Stomach (tissue), 19 donors: ENCODE measurements at places on chromosomes 2 and 18. TPM values are rescaled to one million over a fixed set of nuclear protein-coding genes. Genes with fewer than 3 reads are reported as not detected.
A peak's percentile ranks its signal among the peaks of the same experiment; 100 is the strongest.

- no peak for DNase-seq
These were observed 5.0 kb downstream of the CHST10 start for GRCh38 chr2:100412466-100412865.

- DNase-seq: peak; percentile 77
These were observed 34.1 kb upstream of the RMDN2 start for GRCh38 chr2:37890893-37891495.

DNA sequence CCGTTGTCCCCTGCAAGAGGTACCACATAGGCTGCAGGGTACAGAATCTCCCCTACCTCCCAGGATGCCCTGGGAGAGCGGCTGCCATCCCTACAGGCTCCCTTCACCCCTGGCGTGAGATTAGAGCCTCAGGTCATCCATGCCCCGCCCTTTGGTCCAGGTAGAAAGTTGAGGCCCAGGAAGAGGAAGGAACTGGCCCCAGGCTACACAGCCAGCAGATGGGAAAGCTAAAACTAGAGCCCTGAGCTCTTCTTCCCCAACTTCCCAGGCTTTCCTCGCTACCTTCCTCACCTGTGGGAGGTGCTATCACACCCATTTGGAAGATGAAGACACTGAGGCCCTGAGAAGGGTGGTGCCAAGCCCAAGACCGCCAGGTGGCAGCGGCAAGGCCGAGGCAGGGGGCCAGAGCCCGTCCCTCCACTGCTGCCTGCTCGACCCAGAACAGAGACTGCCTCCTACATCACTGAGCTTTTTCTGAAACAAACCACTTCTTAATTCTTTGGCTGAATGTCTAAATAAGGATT lies 25.8 kb downstream of the CIB4 start:
- no peak for DNase-seq

DNA sequence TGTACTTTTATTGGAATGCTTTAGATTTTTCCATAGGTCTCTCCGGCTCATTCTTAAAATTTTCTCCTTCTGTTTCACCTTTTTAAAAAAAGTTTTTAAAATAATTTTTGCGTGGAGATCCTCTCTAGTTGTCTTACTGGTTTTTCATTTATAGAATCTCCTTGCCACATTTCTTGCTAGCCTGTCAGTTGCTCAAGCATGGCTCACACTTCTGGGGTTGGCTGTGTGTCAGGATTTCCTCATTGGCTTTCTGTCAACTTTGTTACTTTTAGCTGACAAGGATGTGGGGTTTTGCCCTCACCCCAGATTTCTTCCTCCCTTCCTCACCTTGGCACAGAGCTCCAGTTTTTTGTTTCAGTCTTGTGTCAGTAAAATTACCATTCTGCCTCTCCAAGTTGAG lies 124.6 kb downstream of the ZNF407 start:
- no peak for DNase-seq

DNA sequence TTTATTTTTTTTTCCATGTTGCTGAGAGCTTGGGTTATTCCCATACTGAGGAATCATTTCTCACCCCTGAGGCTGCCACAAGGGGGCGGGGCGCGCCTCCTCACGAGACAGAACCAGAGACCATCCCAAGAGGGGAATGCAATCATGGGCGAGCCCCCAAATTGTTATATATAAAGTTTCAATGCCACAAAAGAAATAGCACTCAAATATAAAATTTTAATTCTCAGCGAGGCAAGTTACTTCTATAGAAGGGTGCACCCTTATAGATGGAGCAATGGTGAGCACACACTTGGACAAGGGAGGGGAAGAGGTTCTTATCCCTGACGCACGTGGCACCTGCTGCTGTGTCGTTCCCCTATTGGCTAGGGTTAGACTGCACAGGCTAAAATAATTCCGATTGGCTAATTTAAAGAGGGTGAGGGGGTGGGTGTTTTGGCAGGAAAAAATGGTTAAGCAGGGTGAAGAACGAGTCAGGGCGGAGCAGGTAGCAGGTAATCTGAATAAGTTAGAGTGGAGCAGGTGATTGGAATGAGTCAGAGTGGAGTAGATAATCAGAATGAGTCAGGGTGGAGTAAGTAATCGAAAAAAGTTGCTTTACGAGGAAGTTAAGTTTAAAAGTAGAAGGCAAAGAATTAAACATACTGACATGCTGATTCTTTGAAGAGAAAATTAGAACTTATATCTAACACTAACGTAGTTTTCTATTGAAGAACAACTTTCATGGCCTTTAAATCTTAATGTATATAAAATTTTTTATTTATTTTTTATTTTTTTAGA lies 177.5 kb downstream of the MTCL1 start:
- DNase-seq: no peak

DNA sequence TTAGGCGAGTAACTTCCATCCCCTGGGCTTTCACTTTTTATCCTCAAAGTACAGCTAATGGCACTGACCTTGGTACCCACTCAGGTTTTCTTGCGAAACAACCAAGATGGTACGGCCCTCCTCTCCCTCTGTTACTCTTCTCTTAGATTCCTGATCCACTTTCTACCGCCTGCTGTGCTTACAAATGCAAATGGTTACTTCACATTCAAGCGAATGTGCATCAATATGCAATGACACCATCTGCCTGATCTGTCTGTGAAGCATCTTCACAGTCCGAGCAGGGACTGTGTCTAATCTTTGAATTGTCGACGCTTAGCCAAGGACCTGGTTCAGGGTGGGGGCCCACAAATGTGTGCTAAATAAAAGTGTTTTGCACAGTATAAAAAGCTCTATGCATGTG lies 112.2 kb downstream of the TRIB2 start:
- no peak for DNase-seq

GRCh38 chr2:86301711-86302202 lies 35.7 kb downstream of the REEP1 start:
- peak; percentile 55 for DNase-seq

- peak; percentile 77 for DNase-seq
These were observed 34.3 kb downstream of the INHBB start for GRCh38 chr2:120379916-120380893.

GRCh38 chr2:217195658-217196446 lies 336.0 kb upstream of the TNP1 start:
- no peak for DNase-seq

- DNase-seq: peak; percentile 41
These were observed 37.6 kb upstream of the SPAG16 start for GRCh38 chr2:213246497-213247281.

DNA sequence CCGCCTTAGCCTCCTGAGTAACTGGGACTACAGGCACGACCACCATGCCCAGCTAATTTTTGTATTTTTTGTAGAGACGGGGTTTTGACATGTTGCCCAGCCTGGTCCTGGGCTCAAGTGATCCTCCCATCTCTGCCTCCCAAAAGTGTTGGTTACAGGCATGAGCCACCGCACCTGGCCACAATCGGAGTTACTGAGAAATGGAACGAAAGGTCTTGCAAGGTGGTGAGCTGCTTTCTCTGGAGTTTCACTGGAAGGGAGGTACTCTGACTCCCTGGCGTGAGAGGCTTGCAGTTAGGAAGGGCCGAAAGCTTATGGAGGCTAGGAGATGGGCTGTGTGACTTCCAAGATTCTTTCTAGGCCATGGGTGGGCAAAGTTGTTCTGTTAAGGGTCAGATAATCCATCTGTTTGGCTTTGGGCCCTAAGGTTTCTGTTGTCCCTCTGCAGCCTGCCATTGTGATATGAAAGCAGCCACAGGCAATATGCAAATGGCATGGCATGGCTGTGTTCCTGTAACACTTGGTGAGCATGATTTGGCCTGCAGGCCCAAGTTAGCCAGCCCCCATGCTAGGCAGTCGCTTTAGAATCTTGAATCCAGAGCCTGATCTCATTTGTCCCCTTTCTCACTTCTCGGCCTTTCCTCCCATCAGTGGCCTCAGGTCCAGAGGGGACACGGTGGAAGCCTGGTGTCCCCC lies 7.9 kb downstream of the EFHD1 start:
- DNase-seq: no peak

DNA sequence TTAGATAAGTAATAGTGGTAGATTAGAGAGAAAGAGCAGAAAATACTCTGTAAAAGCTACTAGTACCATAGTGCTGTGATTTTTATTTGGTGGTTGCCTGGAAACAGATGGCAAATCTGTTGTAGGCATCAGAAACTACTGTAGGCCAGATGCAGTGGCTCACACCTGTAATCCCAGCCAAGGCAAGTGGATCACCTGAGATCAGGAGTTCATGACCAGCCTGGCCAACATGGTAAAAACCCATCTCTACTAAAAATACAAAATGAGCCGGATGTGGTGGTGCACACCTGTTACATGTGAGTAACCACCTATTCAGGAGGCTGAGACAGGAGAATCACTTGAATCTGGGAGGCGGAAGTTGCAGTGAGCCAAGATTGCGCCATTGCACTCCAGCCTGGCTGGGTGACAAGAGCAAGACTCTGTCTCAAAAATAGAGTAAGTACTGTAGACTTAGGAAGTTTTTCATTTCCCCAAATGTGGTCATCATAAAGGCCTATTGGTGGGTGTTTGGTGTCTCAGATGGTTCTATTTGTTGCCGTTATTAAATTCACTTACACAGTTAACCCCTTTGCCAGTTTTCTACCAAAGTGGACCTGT lies 79.6 kb downstream of the SPTBN1 start:
- no peak for DNase-seq

DNA sequence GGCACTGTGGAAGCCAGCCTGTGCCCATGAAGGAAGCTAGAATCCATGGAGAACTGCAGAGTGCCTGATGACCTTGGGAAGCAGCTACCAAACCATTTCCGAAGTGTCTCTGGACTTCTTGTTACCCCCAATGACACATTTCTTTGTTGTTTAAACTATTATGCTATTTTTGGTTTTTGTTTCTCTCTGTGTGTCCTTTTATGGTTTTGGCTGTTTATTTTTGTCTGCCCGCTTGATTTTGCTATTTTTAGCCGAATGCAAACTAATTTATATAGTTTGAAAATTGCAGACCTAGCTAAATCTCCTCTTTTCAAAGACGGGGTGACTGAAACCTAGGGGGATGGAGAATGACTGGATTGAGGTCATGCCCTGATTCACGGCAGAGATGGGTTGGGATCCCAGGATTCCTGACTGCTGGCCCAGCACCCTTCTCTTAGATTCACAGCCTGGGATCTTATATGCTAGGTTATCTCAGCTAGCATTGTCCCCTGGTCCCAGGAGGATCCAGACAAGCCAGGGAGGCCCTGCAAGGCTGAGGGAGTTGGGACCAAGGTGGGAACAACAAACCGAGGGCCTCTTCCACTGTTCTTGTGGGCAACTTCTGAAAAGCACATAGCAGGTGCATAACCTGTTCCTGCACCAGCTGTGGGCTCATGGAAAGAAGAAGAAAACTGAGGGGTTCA lies 116.3 kb upstream of the HAAO start:
- no peak for DNase-seq

DNA sequence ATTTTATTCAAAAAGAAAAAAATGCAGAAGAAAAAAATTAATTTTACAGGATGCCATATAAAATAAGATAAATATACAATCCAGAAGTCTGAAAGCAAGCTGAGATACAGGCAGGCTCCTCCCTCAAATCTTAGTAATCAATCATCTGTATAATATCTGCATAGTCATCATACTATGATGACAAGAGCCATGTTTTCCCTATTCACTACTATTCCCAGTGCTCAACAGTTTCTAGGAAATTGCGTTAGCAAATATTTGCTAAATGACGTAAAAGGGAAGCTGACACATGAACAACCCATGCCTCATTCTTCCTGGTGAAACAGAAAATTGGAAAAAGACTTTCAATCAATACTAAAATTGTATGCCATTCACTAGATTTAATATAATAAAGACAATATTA lies 793.2 kb downstream of the SUCLG1 start:
- DNase-seq: peak; percentile 30

GRCh38 chr2:215749092-215749957 lies 264.0 kb downstream of the MREG start:
- peak; percentile 82 for DNase-seq

- DNase-seq: no peak
These were observed 20.4 kb downstream of the CNOT11 start for GRCh38 chr2:101273056-101273455.

GRCh38 chr18:54303408-54303807 lies 34.1 kb downstream of the POLI start:
- no peak for DNase-seq

- peak; percentile 22 for DNase-seq
These were observed 36.2 kb downstream of the HJURP start for GRCh38 chr2:233817995-233818638.

DNA sequence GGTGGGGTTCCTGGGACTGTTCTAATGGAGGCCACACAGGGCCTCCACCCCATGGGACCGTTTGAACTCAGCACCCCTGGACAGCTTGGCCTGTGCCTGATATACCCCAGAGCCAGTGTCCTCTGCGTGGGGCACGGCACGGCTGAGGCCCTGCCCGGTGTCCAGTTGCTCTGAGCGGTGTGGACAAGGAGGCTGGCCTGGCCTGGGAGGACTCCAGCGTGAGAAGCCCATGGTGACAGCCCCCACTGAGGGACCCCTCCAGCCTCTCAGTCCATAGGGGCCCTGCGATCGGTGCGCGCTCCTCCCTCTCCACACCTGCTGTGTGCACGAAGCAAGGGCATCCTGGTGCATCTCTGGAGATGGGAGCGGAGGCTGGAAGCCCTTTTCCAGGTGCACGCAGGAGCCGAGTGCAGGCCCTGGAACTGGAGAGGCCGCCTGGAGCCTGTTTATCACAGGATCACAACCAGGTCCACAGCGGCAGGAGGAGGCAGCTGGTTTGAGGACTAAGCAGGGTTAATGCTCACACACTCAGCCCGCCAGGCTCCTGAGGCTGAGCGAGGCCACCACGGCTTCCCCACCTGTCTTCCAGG lies 120.2 kb downstream of the PTGR3 start:
- DNase-seq: no peak

GRCh38 chr2:100865816-100866460 lies 46.0 kb downstream of the NPAS2 start:
- DNase-seq: peak; percentile 68

GRCh38 chr18:8121942-8122480 lies 487.2 kb upstream of the RAB12 start:
- DNase-seq: no peak

DNA sequence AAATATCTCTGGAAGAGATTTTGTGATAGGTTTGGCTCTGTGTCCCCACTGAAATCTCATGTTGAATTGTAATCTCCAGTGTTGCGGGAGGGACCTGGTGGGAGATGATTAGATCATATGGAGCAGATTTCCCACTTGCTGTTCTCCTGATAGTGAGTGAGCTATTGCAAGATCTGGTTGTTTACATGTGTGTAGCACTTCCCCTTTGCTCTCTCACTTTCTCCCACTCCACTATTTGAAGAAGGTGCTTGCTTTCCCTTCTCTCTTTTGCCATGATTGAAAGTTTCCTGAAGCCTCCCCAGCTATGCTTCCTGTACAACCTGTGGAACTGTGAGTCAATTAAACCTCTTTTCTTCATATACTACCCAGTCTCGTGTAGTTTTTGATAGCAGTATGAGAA lies 97.0 kb upstream of the FN1 start:
- no peak for DNase-seq

CAPN13 gene
- 93.3 TPM for total RNA-seq

SULT1C4 gene
- not detected for total RNA-seq

SERPINB11 gene
- not detected for total RNA-seq

PLGLB2 gene
- not detected for total RNA-seq

L3MBTL4 gene
- total RNA-seq: 23.3 TPM

GPR45 gene
- total RNA-seq: not detected

QPCT gene
- total RNA-seq: 4.8 TPM

MC4R gene
- not detected for total RNA-seq

CD8B gene
- total RNA-seq: 2.2 TPM

COL4A3 gene
- total RNA-seq: 0.72 TPM
